ENCODE measurements at places on chromosomes 5 and 9. TPM values are rescaled to one million over a fixed set of nuclear protein-coding genes. Genes with fewer than 3 reads are reported as not detected.

The INVS gene
- 18.6 TPM for total RNA-seq

The IFNB1 gene
- total RNA-seq: not detected

The EQTN gene
- not detected for total RNA-seq

The PCDHAC1 gene
- 9.5 TPM for total RNA-seq

The SCGB3A2 gene
- not detected for total RNA-seq

The NPDC1 gene
- 38.4 TPM for total RNA-seq

The ANKRD18A gene
- total RNA-seq: 1.6 TPM

The SLC36A3 gene
- total RNA-seq: not detected

The RNF180 gene
- total RNA-seq: not detected

The OTP gene
- total RNA-seq: not detected

The LCN12 gene
- total RNA-seq: not detected

The RNF183 gene
- total RNA-seq: not detected

The CDH9 gene
- total RNA-seq: not detected

The MARVELD2 gene
- not detected for total RNA-seq

The FOXD4L5 gene
- total RNA-seq: not detected

The PLCXD3 gene
- not detected for total RNA-seq

The KCNV2 gene
- not detected for total RNA-seq

The PIP5K1B gene
- total RNA-seq: not detected

The FLT4 gene
- total RNA-seq: 15.7 TPM

The ZMYND19 gene
- 36.0 TPM for total RNA-seq

The CLPTM1L gene
- total RNA-seq: 229 TPM

The PCDHGA2 gene
- not detected for total RNA-seq

The SLC6A18 gene
- total RNA-seq: not detected

The PCDHA3 gene
- total RNA-seq: not detected

The FAM120A gene
- 38.9 TPM for total RNA-seq

The FAT2 gene
- not detected for total RNA-seq

The PRUNE2 gene
- not detected for total RNA-seq

The CNTFR gene
- 0.78 TPM for total RNA-seq

The GCNT4 gene
- total RNA-seq: 63.2 TPM

The DENND1A gene
- 45.3 TPM for total RNA-seq

The SHOC1 gene
- not detected for total RNA-seq

The CEP120 gene
- total RNA-seq: 24.0 TPM

The AGPAT2 gene
- total RNA-seq: 128 TPM

The PDLIM7 gene
- total RNA-seq: 297 TPM

The NR5A1 gene
- 0.54 TPM for total RNA-seq

The SVEP1 gene
- not detected for total RNA-seq

The TSLP gene
- total RNA-seq: not detected

The ROR2 gene
- 3.2 TPM for total RNA-seq

The TAS2R1 gene
- not detected for total RNA-seq

The HSPB3 gene
- total RNA-seq: not detected

The PCDHA1 gene
- 0.03 TPM for total RNA-seq

The ELAVL2 gene
- total RNA-seq: not detected

The OR1K1 gene
- total RNA-seq: not detected

The ORM1 gene
- not detected for total RNA-seq

The PCDHB2 gene
- total RNA-seq: 17.6 TPM

The FGF18 gene
- 1.5 TPM for total RNA-seq

The CRHBP gene
- total RNA-seq: 12.2 TPM

The PCAT7 gene
- total RNA-seq: 19.3 TPM

The CCL27 gene
- total RNA-seq: not detected

The PHAX gene
- 50.5 TPM for total RNA-seq

The C9 gene
- not detected for total RNA-seq

Data from G401 (cell line).